ENCODE measurements at places on chromosomes 13 and 19.
A peak's percentile ranks its signal among the peaks of the same experiment; 100 is the strongest.

DNA sequence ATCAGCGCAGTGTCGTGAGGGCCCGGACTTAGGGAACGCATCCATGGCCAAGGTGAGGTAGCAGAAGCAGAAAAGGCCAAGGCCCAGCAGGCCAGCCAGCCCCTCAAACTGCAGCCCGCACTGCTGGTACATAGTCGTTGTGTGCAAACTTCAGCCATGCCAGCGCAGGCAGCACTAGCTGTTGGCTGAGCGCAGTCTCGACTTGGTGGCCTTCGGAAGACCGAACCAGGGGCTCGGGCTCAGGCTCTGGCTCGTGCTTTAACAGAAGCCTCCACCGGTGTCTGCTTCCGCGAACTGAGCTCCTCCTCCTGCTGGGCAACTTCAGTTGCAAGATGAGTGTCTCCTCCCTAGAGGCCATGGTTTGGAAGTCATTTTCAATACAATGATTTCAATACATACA, 157.5 kb downstream of the DNAJC15 start:
- DNase-seq, result no peak

DNA sequence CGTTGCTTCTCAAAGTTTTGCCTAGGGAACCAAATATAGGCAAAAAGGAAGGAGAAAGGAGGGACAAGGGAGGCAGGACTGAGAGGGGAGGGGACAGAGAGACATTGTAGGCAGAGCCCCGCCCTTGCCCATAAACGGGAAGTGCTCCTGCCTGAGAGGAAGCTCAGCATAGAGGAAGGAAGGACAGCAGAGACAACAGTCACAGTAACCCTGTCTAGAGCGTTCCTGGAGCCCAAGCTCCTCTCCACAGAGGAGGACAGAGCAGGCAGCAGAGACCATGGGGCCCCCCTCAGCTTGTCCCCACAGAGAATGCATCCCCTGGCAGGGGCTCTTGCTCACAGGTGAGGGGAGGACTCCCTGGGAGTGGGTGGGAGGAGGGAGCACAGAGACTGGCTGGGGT, at the start of gene CEACAM21:
Gene CEACAM21, plus strand, starts transcription at position 169 of the 400 bp plus-strand sequence. Its CDS starts 109 bp downstream, at position 278.
- DNase-seq, result no peak

DNA sequence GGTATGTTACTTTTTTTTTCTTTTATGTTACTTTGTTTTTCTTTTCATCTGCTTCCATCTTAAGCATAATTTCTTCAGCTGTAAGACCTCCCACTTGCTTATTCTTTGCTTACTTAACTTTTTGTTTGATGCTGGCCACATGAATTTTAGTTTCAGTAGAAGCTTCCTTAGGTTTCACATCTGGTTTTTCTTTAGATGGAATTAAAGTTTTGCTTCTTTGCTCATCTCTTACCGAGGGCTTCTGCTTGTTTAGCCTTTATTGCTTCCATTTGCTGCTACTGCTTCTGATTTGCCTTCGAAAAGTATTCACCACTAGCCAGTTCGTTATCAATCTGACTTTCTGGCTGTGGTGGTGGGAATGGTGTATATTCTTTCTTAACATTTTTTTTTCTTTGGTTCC, 90.9 kb downstream of the GJA3 start:
- no peak for DNase-seq

GRCh38 chr13:109761695-109762094, 24.7 kb downstream of the IRS2 start:
- DNase-seq, result no peak

DNA sequence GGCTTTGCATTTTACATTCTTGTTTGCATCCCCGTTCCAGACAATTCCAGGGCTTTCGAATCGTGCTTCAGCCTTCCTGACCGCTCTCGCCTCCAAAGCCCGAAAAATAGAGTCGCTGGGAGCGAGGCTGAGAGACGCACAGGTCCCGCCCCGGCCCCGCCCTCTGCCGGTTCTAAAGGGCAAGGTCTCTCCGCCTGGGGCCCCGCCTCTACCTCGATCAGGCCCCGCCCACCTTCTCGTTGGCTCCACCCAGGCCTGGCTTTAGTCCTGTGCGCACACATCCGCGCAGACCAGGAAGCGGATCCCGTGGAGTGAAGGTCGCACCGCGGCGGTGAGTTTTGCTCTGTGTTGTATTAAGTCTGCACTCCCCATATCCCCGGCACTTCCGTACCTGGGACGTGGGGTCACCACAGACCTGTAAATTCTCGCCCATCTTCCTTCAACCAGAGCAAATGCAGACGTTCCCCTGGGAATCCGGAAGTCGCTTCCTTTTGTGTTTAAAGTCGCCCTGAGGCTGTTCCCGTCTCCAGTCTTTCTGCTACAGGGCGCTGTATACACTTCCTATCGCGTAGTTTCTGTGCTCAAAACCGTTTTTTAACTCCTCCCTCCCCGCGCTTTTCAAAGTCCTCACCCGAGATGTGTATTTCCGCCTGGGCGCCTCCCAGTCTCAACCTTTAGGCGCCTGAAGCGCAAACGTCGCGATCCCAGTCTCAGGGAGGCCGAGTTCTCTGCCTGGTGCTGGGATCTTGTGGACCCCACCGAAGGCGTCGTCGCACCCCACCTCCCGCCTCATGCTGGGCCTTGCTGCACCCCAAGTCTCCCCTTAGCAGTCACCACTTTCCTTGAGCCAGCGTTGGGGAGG, at the start of gene ZNF701:
Gene ZNF701, plus strand, starts transcription at position 288 of the 862 bp plus-strand sequence. CDS start 3,861 bp downstream, outside the sequence.
- DNase-seq, result peak; percentile 64

DNA sequence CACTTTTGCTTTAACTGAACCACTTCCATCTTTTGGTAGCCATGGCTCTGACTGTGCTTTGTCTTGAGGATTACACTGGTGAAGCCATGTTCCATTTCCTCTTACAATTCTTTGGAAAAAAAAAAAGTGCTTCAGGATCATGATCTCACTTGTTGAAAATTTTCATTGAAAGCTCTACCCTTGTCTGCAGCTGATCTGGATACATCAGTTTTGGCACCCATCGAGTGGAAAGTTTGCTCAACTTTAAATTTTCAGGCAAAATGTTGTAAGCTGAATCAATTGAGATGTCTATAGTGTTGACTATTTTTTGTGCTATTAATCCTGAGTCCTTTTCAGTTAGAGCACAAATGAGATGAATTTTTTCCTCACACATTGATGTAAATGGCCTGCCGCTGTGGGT, 48.3 kb upstream of the RFXAP start:
- no peak for DNase-seq

DNA sequence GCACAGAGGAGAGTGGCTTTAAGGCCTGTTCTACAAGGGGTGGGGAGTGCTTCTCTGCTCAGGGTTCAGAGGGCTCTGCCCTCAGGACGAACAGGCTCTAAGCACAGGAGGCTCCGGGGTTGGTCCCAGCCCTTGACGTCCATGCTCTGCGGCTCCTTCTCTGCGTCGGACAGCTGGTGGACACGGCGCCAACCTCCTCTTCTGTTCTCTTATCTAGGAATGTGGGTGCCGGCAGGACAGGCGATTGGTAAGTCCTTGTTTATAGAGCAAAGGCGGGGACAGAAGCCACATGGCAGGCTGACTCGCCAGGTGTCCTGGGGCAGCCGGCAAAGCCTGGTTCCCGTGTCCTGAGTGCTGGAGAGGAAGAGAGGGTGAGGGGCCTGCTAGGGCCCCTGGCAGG, 8.4 kb upstream of the RPS15 start:
- DNase-seq, result no peak

DNA sequence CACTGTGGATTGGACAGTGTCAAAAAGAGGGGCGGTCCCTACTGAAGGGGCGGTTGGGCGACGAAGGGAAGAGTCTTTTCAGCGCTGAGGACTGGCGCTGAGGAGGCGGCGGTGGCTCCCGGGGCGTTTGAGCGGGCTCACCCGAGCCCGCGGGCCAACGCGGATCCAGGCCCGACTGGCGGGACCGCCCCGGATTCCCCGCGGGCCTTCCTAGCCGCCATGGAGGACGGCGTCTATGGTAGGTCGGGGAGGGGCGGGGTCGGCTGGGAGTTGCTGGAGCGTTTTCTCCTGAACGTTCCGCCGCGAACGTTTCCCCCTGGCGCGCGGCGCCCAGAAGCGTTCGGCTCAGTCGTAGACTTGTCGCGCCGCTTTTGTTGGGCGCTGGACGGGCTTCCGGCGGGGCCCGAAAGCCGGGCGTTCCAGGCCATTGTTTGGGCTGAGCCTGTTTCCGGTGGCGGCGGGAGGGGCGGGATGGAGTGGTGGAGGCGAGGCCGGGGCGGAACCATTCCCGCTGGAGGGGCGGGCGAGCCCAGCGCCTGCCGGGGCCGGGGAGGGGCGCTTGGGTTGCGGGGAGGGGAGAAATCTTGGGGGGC, at the start of gene CYTH2:
Gene CYTH2, plus strand, starts transcription at position 81 of the 593 bp plus-strand sequence. Its CDS starts 139 bp downstream, at position 220.
- DNase-seq, result no peak

GRCh38 chr13:102089177-102089576, 312.7 kb downstream of the FGF14 start:
- DNase-seq, result no peak

DNA sequence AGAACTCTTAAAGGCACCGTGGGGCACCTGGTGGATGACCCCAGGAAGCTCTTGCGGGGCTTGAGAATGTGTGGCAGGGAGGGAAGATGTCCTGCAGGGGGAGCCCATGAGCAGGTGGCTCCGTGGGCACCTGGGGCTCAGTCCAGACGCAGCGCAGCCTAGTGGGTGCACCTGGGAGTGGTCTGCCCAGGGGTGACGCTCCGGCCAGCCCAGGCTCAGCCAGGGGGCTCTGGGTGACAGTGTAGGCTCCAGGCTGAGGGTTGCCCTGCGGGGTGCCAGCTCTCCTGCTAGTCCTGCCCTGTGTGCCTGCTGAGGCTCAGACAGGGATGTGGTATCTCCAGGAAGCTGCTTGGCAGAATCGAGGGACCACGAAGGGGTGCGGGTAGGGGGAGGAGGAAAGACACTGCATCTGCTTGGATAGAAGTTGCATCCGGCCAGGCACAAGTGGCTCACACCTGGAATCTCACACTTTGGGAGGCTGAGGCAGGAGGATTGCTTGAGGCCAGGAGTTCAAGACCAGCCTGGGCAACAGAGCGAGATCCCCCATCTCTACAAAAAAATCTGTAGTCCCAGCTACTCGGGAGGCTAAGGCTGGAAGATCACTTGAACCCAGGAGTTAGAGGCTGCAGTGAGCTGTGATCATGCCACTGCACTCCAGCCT, 15.0 kb upstream of the PGLS start:
- no peak for DNase-seq

DNA sequence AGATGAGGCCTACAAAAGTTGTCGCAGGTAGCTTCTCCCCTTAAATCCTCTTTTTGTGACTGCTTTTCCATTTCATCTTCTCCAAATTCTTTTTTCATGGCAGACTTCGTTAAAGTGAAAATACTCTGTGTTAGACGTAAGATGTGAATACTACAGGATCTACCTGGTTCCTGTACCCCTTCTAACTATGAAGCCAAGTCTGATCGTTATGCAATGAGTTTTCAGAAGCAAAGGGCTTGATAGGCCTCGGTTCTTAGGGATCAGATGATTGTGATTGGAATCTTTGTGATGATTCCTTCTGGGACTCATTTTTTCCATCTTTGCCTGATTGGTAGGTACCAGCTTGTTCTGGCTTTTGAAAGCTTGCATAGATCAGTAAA, 86.9 kb downstream of the PCCA start:
- DNase-seq, result no peak

- DNase-seq, result no peak
Observed at GRCh38 chr19:30781047-30781446, 408.9 kb downstream of the ZNF536 start.

DNA sequence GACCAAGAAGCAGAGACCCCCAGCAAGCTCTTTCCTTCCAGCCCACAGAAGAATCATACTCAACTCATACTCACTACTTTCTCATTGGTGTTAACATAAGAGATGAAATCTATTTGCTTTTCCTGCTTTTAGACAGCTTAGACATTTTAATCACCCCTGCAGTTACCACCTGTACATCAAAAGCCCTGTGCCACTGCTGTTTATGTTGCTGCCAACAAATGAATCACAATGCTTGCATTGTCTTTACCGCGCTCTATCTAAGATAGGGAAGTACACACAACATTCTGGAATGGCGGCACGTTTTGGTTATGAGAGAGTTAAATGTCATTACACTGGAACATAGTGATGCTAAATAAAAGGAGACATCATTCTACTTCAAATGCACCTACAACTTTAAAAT, 95.1 kb downstream of the ABCC4 start:
- no peak for DNase-seq

- no peak for DNase-seq
Observed at GRCh38 chr19:58556622-58557220, 1.7 kb downstream of the UBE2M start.

Measured in skeletal muscle cell (primary cell).